ENCODE measurements at places on chromosomes 2 and 18.

GRCh38 chr18:666177-666576 lies 8.7 kb downstream of the TYMS start:
- DNase-seq, result no peak

- no peak for DNase-seq
These were observed 90.6 kb upstream of the ARL4C start for GRCh38 chr2:234587341-234588053.

GRCh38 chr2:6920743-6921064 lies 3.5 kb downstream of the RNF144A start:
- DNase-seq, result no peak

DNA sequence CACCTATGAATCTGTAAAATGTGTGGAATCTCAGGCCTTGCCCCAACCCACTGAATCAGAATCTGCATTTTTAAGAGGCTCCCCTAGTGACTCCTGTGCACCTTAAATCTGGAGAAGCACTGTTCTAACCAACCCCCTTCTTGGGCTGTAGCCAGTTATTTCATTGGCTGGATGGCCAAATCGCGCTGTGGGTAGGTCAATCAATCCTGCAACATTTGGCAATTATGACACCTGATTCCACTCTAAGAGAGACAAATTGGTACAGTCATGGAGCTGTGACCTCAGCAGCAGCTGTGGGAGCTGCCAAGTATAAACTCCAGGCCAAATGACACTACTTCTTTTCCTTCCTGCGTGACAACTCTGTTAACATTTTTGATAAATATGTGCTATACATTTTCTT lies 208.7 kb downstream of the CLIP4 start:
- no peak for DNase-seq

DNA sequence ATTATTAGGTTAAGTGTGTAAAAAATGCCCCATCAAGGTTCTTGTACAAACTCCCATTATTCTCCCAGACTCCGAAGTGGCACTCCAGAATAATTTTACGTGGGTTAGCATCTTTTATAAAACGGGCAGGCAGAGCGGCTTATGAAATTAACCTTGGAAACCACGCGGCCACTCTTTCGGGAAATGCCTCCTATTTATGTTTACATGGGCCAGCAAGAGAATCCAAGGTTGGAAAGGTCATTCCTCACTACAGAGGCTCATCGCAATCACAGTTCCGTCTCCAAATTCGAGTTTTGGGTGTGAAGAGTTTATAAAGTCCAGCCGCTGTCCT lies 1.2 kb upstream of the IMPA2 start:
- DNase-seq, result no peak

GRCh38 chr18:58511897-58512581 lies 116.9 kb downstream of the ALPK2 start:
- no peak for DNase-seq

GRCh38 chr18:32918692-32919250 lies 145.9 kb upstream of the KLHL14 start:
- no peak for DNase-seq
